ENCODE measurements at places on chromosomes 7 and 10.
A peak's percentile ranks its signal among the peaks of the same experiment; 100 is the strongest.

GRCh38 chr7:87317691-87318245 lies 27.7 kb upstream of the CROT start:
- no peak for DNase-seq

DNA sequence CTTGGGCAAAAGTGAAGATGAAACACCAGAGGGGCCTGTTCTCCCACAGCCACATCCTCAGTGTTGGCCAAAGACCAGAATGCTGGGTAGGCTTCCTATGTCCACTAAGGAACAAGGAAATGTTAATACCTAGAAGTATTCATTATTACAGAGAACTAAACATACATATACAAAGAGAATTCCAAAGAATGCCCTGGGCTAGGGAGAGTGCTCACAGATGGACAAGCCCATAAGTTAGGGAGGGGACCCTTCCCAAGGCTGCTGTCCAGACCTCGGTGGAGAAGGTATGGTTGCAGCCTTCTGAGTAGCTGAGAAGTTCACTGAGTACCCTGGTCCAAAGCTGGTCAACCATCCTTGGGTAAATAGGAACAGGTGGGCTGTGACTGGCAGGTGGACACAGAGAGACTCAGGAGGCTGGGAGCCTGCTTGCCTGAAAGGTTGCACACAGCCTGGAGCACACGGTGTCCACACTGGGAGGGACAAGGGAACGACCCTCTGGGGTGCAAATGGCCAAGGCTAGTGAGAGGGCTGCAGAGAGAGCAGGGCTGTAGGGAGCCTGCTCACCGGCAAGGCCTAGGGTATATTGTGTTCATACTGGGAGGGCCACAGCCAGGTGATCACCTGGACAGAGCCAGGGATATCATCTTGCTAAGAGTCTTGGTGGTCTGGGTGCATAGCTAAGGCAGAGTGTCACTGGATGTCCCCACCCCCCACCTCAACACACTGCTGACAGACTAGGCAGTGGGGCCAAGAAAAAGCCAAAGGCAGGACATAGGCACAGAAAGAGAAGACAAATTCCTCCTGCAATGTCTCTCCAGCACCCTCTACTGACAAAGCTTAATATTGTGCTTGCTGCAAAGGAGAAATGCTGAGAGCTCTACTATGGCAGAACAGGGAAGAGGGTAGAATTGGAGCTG lies 40.3 kb downstream of the CPVL start:
- DNase-seq: peak; percentile 60

DNA sequence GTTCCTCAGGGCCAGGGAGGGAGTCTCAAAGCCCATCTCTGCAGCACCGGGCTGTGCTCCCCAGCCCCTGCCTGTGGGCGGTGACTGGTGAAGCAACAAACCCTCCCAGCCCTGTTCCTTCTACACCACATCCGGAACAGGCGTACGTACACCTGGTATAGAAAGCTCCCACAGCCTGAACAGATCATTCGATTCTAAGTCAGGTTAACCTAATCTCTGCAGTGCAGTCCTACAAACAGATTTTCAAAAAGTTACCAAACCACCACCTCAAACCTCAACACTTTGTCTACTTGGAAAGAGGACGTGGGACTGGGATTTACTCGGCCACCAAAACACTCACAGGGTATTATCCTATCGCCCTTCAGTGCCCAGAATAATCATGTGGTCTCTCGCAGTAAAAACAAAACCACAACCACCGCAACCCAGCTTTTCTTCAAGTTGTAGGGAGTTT lies 238.4 kb downstream of the DIP2C start:
- DNase-seq: peak; percentile 74

- DNase-seq: peak; percentile 20
These were observed 129.3 kb downstream of the PKD1L1 start for GRCh38 chr7:47818796-47819606.

- DNase-seq: no peak
These were observed 29.9 kb upstream of the PDCD4 start for GRCh38 chr10:110841767-110842267.

GRCh38 chr7:69204943-69205342 lies 393.3 kb upstream of the AUTS2 start:
- no peak for DNase-seq

GRCh38 chr7:105690325-105690945 lies 109.1 kb upstream of the EFCAB10 start:
- no peak for DNase-seq

- DNase-seq: no peak
These were observed 99.6 kb downstream of the JAZF1 start for GRCh38 chr7:28081016-28081415.

- DNase-seq: peak; percentile 62
These were observed 75.1 kb downstream of the ANKRD61 start for GRCh38 chr7:6106140-6106904.

- no peak for DNase-seq
These were observed 64.4 kb upstream of the LEP start for GRCh38 chr7:128176696-128177095.

GRCh38 chr7:77362905-77363304 lies 53.2 kb downstream of the GSAP start:
- DNase-seq: no peak

- DNase-seq: peak; percentile 72
These were observed 4.4 kb downstream of the IFIT3 start for GRCh38 chr10:89332123-89332633.

DNA sequence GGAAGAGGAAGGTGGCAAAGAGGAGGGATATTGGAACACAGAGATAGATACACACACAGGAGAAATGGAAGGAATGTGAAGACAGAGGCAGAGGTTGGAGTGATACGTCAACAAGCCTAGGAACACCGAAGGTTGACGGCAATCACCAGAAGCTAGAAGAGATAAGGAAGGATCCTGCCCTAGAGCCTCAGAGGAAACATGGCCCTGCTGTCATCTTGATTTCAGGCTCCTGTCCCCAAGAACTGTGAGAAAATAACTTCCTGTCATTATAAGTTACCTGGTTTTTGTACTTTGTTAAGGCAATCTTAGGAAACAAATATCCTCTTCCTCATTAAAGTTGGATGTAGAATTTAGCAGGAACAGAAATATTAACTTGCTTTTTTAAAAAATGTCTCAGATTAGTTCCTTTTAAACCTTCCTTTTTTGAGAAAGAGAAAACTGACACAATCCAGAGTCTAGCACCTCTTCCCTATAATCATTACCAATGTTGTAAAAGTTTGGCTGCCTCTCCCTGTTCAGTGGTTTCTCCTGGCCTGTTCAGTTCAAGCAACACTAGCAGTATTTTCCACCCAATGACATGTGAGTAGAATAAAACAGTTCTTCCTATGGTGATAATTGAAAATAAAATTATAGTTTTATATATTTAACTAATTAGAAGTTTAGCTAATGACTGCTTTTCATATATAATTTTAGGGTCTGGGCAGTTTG lies 28.8 kb upstream of the GNAI1 start:
- DNase-seq: no peak

GRCh38 chr7:8462309-8462708 lies 28.9 kb downstream of the NXPH1 start:
- no peak for DNase-seq

DNA sequence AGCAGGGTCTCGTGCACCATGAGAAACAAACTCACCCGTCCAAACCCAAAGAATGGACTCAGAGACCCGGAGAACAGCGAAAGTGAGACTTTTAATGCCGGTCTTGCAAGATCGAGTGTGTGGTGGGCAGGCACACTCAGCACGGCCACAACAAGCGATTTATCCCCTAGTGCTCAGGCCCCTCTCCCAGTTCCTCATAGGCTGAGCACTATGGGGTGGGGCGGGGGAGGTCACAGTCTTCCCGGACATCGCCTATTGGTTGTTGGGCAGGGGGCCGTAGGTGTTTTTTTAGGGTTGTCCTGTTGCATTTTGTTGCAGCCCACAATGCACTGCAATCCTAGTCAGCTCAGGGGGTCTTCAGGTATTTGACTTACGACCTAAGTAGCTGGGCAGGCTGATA lies 608.3 kb upstream of the FOXK1 start:
- DNase-seq: no peak

DNA sequence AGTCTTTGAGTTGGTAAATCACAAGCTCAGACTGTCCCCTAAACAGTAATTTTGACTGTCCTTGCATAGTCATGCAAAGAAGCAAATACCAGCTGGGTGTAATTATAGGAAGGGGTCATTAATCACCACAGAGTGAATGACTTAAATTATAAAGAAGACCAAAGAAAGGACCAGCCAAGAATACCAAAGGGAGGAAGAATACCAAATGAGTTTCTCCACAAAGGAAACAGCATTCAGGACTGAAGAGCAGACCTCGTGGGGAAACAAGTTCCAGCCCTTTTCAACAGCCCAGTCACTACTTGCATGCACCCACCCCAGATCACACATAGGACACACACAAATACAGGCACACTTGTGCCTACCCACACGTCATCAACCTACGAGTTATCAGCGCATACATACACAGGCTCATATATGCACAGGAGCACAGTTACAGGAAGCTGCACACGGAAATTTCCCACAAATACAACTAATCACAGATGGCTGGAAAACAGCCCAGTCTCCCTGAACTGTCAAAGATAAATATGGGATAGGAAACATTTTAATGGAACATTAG lies 77.6 kb downstream of the DENND2A start:
- DNase-seq: no peak

DNA sequence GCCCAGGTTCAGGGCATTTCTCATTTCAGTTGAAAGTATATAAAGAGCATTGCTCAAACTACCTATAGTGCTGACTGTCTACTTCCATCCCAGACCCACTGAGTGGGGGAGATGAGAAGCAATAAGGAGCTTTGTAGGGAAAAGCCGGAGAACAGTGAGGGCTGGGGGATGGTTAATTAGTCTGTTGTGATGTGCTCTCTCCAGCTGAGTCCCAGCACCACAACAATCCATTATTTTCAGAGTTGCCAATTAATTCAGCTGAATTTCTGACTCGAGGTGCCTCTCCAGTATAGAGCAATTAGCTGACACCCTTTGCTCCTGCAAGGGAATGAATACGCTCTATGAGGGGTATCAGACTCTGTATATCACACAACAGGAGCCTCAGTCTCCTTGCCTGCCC lies 1118.6 kb downstream of the SORCS3 start:
- no peak for DNase-seq

GRCh38 chr7:282621-283020 lies 7.3 kb upstream of the FOXL3 start:
- no peak for DNase-seq

- no peak for DNase-seq
These were observed 70.6 kb downstream of the CTTNBP2 start for GRCh38 chr7:117802660-117803059.

DNA sequence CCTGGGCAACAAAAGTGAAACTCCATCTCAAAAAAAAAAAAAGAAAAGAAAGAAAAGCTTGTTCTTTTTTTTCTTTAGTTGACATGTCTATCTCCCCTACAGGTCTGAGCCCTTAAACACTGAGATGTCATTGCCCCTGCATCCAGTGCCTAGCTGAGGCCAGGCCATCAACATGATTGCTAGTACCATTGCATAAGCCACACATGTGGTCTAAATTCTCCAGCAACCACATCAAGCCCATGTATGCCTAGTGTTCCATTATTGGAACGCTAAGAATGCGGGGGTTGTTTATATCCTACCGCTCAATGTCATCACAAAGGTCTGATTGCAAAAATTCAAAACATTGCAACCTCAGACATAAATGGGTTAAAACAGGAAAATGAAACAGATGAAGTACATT lies 62.7 kb downstream of the NPTX2 start:
- no peak for DNase-seq

GRCh38 chr10:80199828-80200227 lies 5.5 kb downstream of the ANXA11 start:
- DNase-seq: peak; percentile 43

GRCh38 chr10:48209241-48209640 lies 65.3 kb downstream of the FRMPD2 start:
- no peak for DNase-seq

DNA sequence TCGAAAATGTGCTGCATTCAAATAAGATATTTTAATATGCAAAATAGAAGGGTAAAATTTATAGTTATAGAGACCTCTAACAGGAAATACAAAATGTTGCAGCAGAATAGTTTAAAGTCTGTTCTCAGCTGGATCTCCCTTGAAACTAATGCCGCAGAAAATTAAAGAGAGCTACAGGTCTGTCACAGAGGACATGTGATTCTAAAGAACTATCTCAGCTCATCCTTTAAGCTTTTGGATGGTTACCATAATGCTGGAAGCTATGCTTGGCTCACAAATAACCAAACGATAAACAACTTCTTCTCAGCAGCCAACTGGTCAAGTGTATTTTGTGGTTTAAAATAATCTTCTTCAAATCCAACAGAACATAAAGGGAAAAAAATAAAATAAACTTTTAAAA lies 353.0 kb downstream of the PARD3 start:
- DNase-seq: no peak

GRCh38 chr10:15898046-15898445 lies 37.7 kb upstream of the MINDY3 start:
- DNase-seq: no peak

DNA sequence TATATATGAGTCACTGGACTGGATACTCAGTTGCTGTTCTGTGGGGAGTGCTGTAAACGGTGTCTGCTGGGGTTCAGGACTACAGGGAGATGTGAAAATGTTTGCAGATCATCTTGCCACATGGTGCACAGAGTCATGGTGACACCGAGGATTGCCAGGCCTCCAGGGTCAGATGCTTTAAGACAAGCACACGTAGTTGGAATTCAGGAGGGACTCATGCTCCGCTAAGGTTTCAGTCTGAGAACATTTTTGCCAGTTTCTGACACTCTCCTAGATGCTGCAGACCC lies 211.3 kb downstream of the CXCL12 start:
- DNase-seq: no peak

DNA sequence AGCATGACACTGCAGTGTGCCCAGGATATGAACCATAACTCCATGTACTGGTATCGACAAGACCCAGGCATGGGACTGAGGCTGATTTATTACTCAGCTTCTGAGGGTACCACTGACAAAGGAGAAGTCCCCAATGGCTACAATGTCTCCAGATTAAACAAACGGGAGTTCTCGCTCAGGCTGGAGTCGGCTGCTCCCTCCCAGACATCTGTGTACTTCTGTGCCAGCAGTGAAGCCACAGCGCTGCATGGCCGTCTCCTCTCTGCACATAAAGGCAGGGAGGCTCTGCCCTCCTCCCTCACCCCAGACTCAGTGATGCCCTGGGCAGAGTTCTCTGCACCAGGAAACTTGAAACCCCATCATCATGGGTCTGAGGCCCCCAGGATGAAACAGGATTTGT lies 70.7 kb upstream of the PRSS58 start:
- no peak for DNase-seq

GRCh38 chr10:95756041-95756761 lies at the start of gene ENTPD1:
TSS of gene ENTPD1 (plus strand) at chr10:95756163. CDS start at chr10:95756240, 77 bp downstream.
- no peak for DNase-seq

GRCh38 chr10:113033991-113034390 lies 83.9 kb downstream of the TCF7L2 start:
- peak; percentile 3 for DNase-seq

- no peak for DNase-seq
These were observed 65.8 kb downstream of the CDK13 start for GRCh38 chr7:40015790-40016296.

DNA sequence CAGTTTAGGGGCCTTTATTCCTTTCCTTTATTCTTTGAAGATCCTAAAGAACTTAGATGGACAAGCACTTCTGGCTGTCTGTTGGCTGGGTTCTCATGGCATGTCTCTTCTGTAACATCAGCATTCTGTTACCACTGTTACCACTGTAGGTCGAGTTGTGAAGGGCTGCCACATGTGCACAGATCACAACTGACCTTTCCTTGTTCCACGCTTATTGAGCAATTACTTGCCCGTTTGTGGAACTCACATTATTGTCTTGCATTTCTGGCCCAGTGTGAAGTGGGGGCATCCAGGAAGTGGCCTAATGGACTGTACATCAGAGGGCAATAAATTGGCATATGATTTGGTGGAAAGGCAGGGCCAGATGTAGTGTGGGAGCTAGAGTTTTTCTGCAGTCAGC lies 23.7 kb downstream of the GBF1 start:
- DNase-seq: no peak

Data from CD4-positive, alpha-beta T cell treated with Interleukin-4 for 1 hour (primary cell).